ENCODE measurements at places on chromosomes 5 and 9. TPM values are rescaled to one million over a fixed set of nuclear protein-coding genes. Genes with fewer than 3 reads are reported as not detected.

Gene CTNNA1
- total RNA-seq = 232 TPM

- no peak for DNase-seq
These were observed 24.1 kb upstream of the PPP1R26 start for GRCh38 chr9:135455401-135456030.

DNA sequence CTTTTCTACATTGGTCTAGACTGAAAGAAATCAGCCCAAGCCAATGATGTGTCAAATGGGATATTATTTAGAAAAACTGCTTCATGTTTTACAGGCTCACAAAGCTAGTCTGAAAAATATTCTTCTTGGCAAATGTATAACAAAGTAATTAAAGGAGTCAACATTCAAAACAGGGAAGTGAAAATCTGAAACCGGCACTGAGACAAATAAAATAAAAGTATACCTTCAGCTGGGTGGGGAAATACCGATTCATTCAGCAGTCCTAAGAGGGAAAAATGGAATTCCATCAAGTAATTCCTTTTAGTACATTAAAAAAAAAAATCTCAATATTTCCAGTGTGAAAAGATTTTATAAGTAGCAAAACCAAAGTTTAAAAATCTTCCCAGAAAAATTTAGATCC is 259.6 kb upstream of the SLC24A2 start:
- DNase-seq = no peak

Gene CCDC192
- total RNA-seq = not detected

DNA sequence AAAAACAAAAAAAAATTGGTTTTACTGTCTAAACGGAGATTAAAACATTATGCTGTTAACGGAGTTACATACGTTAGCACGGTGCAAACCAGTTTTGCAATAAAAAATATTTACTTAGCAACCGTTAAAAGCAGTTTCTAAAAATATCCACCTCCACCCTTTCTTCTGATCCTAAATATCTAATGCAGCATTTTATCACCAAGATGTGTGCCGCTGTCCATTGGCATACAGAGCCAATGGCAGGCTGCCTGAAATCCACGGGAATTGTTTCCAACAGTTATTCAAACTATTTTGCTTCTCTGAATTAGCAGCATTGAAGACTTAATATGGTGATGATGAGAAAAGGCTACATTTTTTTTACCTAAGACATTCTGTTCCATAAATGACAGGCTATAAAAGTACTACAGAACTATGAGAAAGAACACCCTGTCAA is 61.6 kb downstream of the CSNK1A1 start:
- no peak for DNase-seq

Gene CAMK2A
- 2.1 TPM for total RNA-seq

GRCh38 chr5:22965960-22966359 is 112.8 kb upstream of the CDH12 start:
- no peak for DNase-seq

DNA sequence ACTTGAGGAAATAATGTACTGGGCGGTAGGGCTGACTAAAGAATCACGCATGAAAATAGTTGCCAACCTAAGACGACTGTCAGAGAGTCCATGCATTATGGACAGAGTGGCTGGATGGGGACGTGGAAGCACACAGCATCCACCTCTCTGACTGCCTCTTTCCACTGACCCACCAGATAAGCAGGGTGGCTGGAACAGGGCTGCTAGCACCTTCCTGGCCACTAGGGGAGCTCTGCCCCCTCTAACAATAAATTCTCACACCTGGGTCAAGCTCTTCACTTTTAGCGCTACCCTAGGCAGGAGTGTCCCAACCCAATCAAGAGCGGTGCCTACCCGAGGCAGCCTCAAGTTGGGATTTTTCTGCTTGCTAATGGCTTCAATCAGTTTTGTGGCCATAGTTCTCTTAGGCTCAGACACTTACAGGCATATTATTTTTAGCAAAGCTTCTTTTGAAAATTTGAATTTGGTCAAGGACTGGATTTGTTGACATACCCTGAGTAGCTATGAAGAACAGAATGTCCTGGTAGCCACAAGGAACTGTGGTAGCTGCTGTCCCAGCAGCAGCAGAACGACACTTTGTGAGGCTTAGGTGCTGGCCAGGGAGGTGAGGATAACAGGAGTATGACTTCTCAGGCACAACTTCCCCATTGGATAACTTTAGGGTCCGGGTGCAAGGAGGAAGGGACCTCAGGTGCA is 6.9 kb upstream of the TPM2 start:
- DNase-seq = peak; percentile 36

All from LHCN-M2 (cell line).